Mesangial cell (primary cell): ENCODE measurements at places on chromosomes 2 and 18. TPM values are rescaled to one million over a fixed set of nuclear protein-coding genes. Genes with fewer than 3 reads are reported as not detected.

ICOS gene
- total RNA-seq = not detected in 2 replicates

TRPM8 gene
- total RNA-seq = 0.33 and 0.38 TPM in 2 replicates

SIX3 gene
- not detected in 2 replicates for total RNA-seq

CD207 gene
- total RNA-seq = not detected in 2 replicates

CLEC4F gene
- total RNA-seq = not detected in 2 replicates

CCDC102B gene
- 0.33 and 2.4 TPM in 2 replicates for total RNA-seq

HOXD10 gene
- total RNA-seq = 9.8 and 25.0 TPM in 2 replicates

MBD2 gene
- total RNA-seq = 14.3 and 17.9 TPM in 2 replicates

CROCC2 gene
- total RNA-seq = not detected in 2 replicates

ABCG5 gene
- total RNA-seq = not detected in 2 replicates

GPR155 gene
- total RNA-seq = 1.8 and 2.8 TPM in 2 replicates

CFC1 gene
- total RNA-seq = not detected in 2 replicates

MATN3 gene
- total RNA-seq = 7.4 and 9.9 TPM in 2 replicates

IL36B gene
- total RNA-seq = not detected in 2 replicates

TYMS gene
- 7.1 and 69.6 TPM in 2 replicates for total RNA-seq

UPP2 gene
- not detected in 2 replicates for total RNA-seq

EVA1A gene
- total RNA-seq = 80.2 and 109 TPM in 2 replicates

ZNF804A gene
- total RNA-seq = 0.16 and 0.51 TPM in 2 replicates

MERTK gene
- 1.3 and 3.7 TPM in 2 replicates for total RNA-seq

TRIM43B gene
- not detected in 2 replicates for total RNA-seq

KCNJ13 gene
- 0.13 TPM in 1 of 2 replicates, not detected in the other for total RNA-seq

PIEZO2 gene
- 2.0 and 5.3 TPM in 2 replicates for total RNA-seq

G6PC2 gene
- total RNA-seq = not detected in 2 replicates

STPG4 gene
- total RNA-seq = 0.98 TPM in 1 of 2 replicates, not detected in the other

PLGLB2 gene
- total RNA-seq = not detected in 2 replicates

DPP10 gene
- 0.13 TPM in 1 of 2 replicates, not detected in the other for total RNA-seq

SEPTIN2 gene
- total RNA-seq = 238 and 242 TPM in 2 replicates

CRYGD gene
- not detected in 2 replicates for total RNA-seq

DHRS9 gene
- 0.81 TPM in 1 of 2 replicates, not detected in the other for total RNA-seq

POMC gene
- total RNA-seq = 2.0 and 6.5 TPM in 2 replicates

DPYSL5 gene
- 0.16 TPM in 1 of 2 replicates, not detected in the other for total RNA-seq

UBR3 gene
- total RNA-seq = 11.3 and 12.5 TPM in 2 replicates

PROKR1 gene
- not detected in 2 replicates for total RNA-seq
